Activated CD4-positive, alpha-beta memory T cell treated with anti-CD3 and anti-CD28 coated beads for 36 hours (primary cell): ENCODE measurements at places on chromosomes 13 and 19. TPM values are rescaled to one million over a fixed set of nuclear protein-coding genes. Genes with fewer than 3 reads are reported as not detected.

DNA sequence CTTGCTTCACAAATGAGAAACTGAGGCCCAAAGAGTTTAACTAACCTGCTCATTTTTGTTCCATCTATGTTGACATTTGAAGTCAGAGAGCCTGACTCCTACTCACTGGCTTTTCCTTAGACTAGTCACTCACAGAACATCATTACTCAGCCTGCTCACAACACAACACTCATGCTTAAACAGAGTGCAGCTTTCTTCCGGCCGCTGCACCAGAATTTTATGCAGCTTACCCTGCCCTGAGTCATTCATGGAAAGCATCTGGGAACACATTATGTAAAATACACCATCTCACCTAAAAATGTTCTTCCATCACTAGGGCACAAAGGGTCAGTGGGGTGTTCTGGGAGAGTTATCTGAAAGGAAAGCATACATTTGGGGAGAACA lies 303.4 kb downstream of the SPRY2 start:
- H3K4me1 ChIP-seq = no peaks in the 10 kb centered on the region
- no peak overlapping the region for H3K27ac ChIP-seq
- DNase-seq = no peak
- no peak overlapping the region for H3K4me3 ChIP-seq

The ZNF844 gene
- 2.5 TPM for total RNA-seq

GRCh38 chr19:5977222-5977784 lies 637 bp downstream of the RANBP3 start:
- H3K4me1 ChIP-seq = peaks cover 59% of the 10 kb centered on the region
- H3K4me3 ChIP-seq = peak overlapping the region; percentile 98
- H3K27me3 ChIP-seq = no peaks in the 10 kb centered on the region
- peak overlapping the region; percentile 92 for H3K27ac ChIP-seq
- peaks cover 17% of the 10 kb centered on the region for H3K36me3 ChIP-seq

- peaks cover 3% of the 10 kb centered on the region for H3K4me1 ChIP-seq
- no peaks in the 10 kb centered on the region for H3K27me3 ChIP-seq
- DNase-seq = no peak
- peaks cover 15% of the 10 kb centered on the region for H3K36me3 ChIP-seq
- no peak overlapping the region for H3K27ac ChIP-seq
Observed at GRCh38 chr13:50955241-50955640, 45.6 kb downstream of the RNASEH2B start.

The KANK3 gene
- 2.3 TPM for total RNA-seq
